Motor neuron (in vitro differentiated cells): ENCODE measurements at places on chromosomes 1 and 21. TPM values are rescaled to one million over a fixed set of nuclear protein-coding genes. Genes with fewer than 3 reads are reported as not detected.

GRCh38 chr1:93723110-93723509, 41.5 kb upstream of the BCAR3 start:
- ATAC-seq = peak; percentile 90

GRCh38 chr1:179929955-179930798, 24.4 kb upstream of the CEP350 start:
- no peak for ATAC-seq

DNA sequence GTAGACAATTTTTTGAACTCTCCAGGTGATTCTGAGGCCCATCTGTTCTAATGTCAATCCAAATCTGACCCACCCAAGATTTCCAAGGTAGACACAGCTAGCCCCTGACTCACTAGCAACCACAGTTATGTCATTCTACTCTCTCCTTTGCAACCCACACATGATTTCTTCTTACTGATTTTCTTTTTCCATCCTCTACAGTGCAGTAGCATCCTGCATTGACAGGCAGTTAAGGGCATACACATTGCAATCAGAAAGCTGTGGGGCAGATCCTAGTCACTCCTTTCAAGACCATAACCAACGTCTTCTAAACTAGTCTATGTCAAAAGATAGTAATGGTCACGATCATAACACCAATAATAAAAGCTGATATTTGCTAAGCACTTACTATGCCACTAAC, 54.2 kb downstream of the JAK1 start:
- ATAC-seq = no peak

GRCh38 chr1:185479796-185480195, 162.8 kb upstream of the IVNS1ABP start:
- ATAC-seq = peak; percentile 42

DNA sequence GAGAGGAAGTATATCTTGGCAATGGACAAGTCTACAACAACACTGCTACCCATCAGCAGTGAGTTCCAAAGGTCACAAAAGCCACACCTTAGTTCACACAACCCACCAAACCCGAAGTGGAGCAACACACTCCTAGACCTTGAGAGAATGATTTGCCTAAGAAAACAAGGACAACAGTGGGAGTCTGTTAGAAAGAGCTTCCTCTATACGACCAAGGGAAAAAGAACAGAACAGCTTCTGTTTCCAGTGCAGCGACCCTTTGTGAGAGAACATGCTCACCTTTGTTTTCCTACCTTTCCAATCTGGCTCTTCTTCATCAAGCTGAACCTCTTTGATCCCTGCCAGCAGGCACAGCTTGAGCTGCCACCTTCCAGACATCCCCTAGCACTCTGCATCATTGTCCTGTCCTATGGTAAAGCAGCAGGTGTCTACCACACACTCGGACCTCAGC, 56.7 kb upstream of the PALMD start:
- no peak for ATAC-seq

DNA sequence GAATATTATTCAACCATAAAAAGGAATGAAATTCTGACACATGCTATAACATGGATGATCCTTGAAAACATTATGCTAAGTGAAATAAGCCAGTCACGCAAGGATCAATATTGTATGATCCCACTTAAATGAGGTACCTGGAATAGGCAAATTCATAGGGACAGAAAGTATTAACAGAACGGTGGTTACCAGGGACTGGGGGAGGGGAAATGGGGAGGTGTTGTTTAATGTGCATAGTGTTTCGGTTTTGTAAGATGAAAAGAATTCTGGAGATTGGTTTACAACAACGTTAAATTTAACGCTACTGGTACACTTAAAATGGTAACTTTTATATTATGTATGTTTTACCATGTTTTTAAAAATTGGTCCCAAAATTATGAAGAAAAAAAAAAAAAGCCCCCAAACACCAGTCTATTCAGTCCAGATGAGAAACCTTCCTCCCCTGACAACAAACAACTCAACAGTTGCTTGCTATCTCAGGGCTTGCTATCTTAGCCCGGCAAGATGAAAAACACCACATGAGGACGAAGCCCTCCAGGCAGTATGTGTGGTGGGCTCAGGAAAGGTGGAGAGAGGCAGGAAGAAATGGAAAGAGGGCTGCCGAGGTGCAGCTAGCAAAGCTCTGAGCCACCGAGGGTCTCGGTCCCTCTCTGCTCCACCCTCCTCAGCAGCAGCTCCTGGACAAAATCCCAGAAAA, 8.5 kb downstream of the NUAK2 start:
- ATAC-seq = no peak

DNA sequence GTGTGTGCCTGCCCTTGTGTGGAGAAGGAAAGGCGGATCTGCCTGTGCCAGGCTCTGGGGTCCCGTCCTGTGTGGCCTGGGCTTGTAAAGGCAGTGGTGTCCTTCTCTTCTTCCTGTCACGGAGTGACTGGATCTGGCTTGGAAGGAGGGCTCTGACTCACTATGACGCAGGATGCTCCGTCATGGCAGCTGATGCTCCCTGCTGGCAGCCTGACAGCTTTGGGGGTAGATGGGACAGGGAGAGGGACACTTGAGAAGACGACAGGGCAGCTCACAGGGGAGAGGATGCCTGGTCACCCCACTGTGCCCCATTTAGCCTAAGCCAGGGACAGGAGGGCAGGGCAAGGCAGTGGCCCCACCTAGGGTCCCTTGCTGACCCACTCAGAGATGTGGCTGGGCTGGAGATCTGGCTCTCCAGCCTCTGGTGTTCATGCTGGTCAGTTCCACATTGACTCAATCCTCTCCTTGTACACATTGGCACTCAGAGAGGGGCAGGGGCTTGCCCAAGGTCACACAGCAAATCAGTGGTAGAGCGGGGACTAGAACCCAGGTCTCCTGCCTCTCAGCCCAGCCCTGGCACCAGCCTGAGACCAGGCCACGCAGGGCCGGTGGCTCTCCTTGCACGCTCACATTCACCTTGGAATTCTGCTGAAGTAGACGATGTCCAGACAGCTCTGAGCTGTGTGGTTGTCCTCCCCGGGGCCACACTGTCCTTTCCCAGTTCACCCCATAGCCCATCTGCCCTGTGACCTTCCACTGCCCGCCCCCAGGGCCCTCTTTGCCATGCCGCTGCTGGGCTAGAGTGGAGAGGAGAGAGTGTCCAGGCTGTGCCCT, 2.8 kb upstream of the FAM131C start:
- peak; percentile 35 for ATAC-seq

DNA sequence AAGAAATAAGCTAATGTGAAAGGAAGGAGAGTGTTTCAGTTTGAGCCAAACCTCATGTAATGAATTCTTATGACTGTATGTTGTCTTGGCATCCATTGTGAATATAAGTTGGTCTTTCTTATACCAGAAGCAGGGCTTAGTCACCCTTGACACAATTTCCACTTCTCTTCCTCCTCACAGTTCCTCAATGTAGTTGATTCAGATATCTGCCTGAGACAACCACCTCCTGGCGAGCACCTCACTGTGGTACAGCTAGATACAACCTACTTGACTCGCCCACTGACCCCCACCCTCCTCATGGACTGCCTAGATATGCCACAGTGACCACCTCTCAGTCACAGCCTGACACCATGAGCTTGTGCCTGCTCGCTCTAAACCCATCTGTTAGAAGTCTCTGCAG, 45.6 kb downstream of the KYAT3 start:
- peak; percentile 72 for ATAC-seq

GRCh38 chr21:42453986-42454570, 41.9 kb downstream of the RSPH1 start:
- no peak for ATAC-seq

GRCh38 chr1:199044191-199044590, 405.4 kb downstream of the PTPRC start:
- no peak for ATAC-seq

DNA sequence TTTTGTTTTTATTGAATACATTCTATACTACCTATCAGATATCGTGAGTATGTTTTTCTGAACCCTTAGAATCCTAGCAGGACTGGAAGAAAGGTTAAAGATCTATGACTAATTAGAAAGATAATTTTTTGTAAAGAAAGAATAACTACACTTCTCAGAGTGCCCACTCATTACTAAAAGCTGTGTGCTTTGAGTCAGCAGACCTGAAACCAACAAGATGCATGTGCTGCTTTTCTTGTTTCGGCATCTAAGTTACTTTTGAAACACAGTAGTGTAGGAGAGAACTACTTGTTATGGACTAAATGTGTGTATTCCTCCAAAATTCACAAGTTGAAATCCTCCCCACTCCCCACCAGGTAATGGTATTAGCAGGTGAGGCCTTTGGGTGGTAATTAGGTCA, 127.8 kb upstream of the ESRRG start:
- no peak for ATAC-seq

GRCh38 chr1:41373373-41373772, 12.1 kb downstream of the FOXO6 start:
- no peak for ATAC-seq

GRCh38 chr21:16420031-16420724, 690.4 kb downstream of the USP25 start:
- ATAC-seq = no peak

DNA sequence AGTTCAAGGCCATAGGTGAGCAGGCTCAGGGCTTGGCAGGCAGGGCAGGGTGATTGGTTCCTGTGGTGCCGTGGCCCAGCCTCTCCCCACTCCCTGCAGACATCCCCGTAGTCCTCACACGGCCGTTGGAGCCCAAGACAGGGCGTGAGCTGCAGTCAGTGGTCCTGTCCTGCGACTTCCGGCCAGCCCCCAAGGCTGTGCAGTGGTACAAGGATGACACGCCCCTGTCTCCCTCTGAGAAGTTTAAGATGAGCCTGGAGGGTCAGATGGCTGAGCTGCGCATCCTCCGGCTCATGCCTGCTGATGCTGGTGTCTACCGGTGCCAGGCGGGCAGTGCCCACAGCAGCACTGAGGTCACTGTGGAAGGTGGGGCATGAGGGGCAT, 71.9 kb downstream of the OBSCN start:
- ATAC-seq = no peak

- ATAC-seq = no peak
Observed at GRCh38 chr1:8011016-8011415, 15.1 kb downstream of the ERRFI1 start.

DNA sequence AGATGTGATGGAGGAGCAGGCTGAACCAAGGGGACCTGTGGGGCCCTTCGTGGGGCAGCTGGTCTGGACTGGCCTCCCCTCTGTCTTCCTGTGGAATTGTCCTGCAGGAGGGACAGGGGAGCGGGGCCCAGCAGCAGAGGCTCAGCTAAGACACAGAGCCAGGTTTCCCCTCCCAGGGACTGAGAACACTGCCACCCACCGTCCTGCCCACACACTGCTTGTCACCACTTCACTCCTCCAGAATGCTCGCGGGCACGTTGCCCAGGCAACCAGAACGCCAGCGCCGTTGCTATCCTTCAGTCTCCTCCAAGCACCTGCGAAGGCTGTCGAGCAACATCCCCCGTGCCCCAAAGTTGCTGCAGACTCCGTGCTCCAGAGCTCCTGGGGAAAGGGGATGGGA, 46.4 kb downstream of the AJAP1 start:
- peak; percentile 6 for ATAC-seq

GRCh38 chr1:89670163-89670562, 37.2 kb downstream of the LRRC8C start:
- ATAC-seq = no peak

DNA sequence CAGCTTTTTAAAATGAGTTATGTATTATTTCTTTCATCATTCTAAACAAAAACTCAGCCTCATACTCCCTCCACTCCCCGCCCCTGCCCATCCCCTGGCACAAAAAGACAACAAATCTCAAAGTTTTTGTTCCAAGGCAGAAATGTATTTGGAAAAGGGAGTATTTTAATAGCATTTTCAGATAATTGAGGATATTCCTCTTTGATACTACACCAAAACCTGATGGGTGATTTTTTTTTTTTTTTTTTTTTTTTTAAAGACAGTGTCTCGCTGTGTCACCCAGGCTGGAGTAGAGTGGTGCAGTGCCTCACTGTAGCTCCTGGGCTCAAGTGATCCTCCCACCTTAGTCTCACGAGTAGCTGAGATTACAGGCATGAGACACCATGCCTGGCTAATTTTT, 16.2 kb downstream of the SLC16A1 start:
- ATAC-seq = no peak

GRCh38 chr1:15189692-15190370, 36.3 kb downstream of the TMEM51 start:
- no peak for ATAC-seq

DNA sequence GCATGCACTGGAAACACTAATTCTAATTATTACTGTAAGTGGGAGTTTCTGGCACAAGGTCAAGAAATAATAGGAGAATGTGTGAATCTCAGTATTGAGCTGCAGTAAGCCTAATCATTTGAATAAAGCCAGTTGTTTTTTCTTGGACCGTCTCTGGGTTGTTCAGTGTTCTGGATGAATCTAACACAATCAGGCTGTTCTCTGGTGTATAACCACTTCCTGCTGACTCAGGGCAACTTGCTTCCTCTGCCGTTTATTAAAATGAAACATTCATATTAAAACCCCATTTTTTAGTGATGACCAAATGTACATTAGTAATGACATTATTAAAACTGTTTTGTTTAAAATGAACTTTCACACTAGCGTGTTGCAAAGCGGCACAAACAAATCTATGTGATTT, 273.1 kb upstream of the SNX7 start:
- peak; percentile 47 for ATAC-seq

GRCh38 chr1:116426401-116426800, 53.4 kb downstream of the ATP1A1 start:
- no peak for ATAC-seq

DNA sequence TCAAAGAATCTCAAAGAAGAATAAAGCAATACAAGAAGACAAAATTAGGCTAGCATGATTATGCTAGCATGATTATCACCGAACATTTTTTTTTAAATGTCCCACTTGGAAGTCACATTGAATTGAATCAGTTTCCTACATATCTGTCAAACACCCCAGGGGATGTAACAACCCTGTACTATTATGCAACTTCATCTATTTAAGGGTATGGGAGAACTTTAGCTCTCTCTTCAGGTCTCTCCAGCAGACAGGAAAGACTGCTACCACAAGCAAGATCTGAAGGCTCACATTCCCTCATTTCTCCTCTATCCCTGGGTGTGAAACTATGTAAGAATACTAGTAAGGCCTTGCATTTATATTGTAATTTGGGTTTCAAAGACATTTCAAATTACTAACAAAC, 52.8 kb downstream of the EDEM3 start:
- ATAC-seq = no peak

GRCh38 chr1:207308451-207309190, 12.9 kb upstream of the CD55 start:
- no peak for ATAC-seq

The HYI gene
- 4.4 and 5.8 TPM in 2 replicates for total RNA-seq

The S100A8 gene
- 0.81 TPM in 1 of 2 replicates, not detected in the other for total RNA-seq

The WNT3A gene
- 0.14 and 0.25 TPM in 2 replicates for total RNA-seq

The CLCN6 gene
- 15.8 and 16.2 TPM in 2 replicates for total RNA-seq

The CLCA4 gene
- total RNA-seq = 0.06 TPM in 1 of 2 replicates, not detected in the other

The TAF12 gene
- 63.7 and 70.0 TPM in 2 replicates for total RNA-seq

The NEK2 gene
- 72.6 and 74.3 TPM in 2 replicates for total RNA-seq

The NCSTN gene
- total RNA-seq = 48.4 and 54.0 TPM in 2 replicates

The GUCA2A gene
- total RNA-seq = not detected in 2 replicates

The SELENOF gene
- 187 and 229 TPM in 2 replicates for total RNA-seq

The TMEM54 gene
- total RNA-seq = 10.3 and 10.6 TPM in 2 replicates

The RHD gene
- 0.69 and 0.94 TPM in 2 replicates for total RNA-seq

The NDUFS5 gene
- total RNA-seq = 617 and 662 TPM in 2 replicates

The THEMIS2 gene
- total RNA-seq = 1.5 and 2.3 TPM in 2 replicates

The FMOD gene
- 0.17 and 0.23 TPM in 2 replicates for total RNA-seq

The TEX38 gene
- 0.87 and 1.0 TPM in 2 replicates for total RNA-seq

The RGS5 gene
- 4.7 and 6.4 TPM in 2 replicates for total RNA-seq
